ENCODE measurements at places on chromosomes 5 and 9.

- no peak for DNase-seq
These were observed 65.2 kb upstream of the SLC25A51 start for GRCh38 chr9:37969130-37969529.

GRCh38 chr5:85849411-85849810, 768.3 kb upstream of the COX7C start:
- DNase-seq: no peak

- DNase-seq: no peak
These were observed 61.6 kb downstream of the SETX start for GRCh38 chr9:132293145-132293721.

DNA sequence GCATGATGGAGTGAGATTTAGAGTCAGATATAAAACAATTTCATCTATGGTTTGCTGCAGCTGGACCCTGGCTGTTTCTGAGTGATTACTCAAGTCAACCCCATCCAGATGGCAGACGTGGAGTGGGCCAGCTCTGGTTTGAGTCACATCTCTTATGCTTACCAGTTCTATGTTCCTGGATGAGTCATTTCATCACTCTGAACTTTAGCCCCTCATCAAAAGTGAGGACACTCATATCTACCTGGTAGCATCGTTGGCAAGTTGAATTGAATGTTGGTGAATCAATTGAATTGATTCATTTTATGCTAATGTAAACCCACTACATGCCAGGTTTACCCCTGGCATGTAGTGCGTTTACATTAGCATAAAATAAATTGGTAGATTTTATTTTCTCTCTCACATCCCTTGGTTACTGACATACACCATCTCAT, 176.4 kb downstream of the FGF18 start:
- peak; percentile 43 for DNase-seq

DNA sequence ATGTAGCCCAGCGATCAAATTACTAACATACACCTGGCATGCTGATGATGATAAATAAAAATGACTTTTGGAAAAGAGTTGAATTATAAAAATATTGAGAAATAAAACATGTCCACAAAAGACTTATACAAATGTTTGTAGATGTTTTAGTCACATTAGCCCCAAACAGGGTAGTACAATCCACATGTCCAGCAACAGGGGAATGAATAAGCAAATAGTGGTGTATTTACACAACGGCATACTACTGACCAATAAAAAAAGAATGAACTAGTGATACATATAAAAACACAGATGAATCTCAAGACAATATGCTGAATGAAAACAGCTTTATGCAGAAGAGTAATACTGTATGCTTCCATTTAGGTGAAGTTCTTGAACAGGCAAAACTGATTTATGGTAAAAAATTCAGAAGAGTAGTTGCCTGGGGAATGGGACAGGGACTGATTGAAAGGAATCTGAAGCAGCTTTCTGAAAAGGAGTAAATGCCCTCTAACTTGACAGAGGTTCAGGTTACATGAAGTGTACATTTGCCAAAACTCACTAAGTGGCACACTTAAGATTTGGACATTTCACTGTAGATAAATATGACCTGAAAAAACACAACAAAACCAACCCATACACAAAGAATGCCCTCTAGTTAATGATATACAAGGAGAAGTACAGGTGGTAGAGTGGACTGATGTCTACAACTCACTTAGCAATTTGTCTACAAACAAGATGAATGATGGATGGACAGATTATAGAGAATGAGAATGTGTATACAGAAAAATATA, 35.4 kb downstream of the ACTL7A start:
- DNase-seq: no peak

- DNase-seq: no peak
These were observed 154.7 kb downstream of the NXNL2 start for GRCh38 chr9:88689509-88690298.

GRCh38 chr5:10513501-10514442, 50.1 kb upstream of the ANKRD33B start:
- peak; percentile 71 for DNase-seq

DNA sequence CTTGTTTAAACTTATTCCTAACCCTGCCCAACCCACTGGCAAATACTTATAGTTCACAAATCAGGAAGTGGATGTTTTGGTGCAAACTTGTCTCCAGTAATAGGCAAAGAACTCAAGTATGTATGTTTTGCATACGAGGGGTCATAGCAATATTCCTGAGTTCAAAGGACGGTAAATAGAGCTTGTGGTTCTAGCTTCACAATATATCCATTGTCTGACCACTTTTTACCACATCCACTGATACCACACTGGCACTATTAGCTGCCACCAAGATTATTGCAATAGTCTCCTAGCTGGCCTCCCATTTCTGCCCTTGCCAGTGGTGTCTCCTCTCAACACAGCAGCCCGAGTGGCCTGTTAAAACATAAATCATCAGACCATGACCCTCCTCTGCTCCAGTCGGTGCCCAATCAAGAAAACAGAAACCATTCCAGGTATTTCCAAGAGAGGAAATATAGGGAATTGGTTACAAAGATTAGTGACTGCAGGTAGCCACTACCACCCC, 17.0 kb downstream of the GRXCR2 start:
- DNase-seq: peak; percentile 9

DNA sequence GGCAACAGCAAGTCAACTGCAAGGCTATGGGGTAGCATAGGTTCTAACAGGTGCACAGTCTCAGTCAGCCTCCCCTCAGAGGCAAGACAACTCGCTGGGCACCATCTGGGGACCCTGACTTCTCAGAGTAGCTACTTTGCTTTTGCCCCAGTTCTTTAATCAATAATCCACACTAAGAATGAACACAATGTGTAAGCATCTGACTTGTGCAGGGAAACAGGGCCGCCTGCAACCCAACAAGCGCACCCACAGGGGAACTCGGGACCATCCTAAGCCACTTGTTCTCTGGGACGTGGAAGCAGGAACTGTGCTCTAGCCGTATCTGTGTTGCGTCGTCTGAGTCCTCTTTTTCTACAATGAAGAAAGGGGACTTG, 1.9 kb downstream of the MOB3B start:
- no peak for DNase-seq
